ENCODE measurements at places on chromosomes 13 and 19. TPM values are rescaled to one million over a fixed set of nuclear protein-coding genes. Genes with fewer than 3 reads are reported as not detected.

- no peaks in the 10 kb centered on the region for H3K36me3 ChIP-seq
- H3K27ac ChIP-seq: no peak overlapping the region
- no peak for DNase-seq
- H3K4me3 ChIP-seq: no peak overlapping the region
Measured at GRCh38 chr13:73531014-73531413, 472.2 kb downstream of the KLF5 start.

TMEM238 gene
- 12.7 TPM for total RNA-seq

WASF3 gene
- total RNA-seq: 19.3 TPM

DNA sequence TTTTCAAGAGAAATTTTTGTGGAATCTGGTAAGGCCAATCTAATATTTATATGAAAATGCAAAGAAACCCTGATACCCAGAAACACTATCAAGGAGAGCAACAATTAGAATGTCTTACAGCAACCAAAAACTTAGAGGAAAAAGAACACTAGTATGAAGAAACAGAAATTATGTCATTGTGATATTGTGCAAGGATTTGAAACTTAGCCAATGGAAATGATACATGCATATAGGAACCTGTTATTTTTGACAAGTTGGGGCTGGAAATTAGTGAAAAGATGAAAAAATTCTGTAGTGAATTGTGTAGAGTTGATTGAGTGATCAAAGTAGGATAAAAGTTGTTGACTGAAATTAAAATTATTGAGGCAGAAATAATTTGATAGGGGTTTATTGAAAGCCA, 792.6 kb upstream of the SLITRK6 start:
- no peaks in the 10 kb centered on the region for H3K4me1 ChIP-seq
- no peak for DNase-seq
- no peaks in the 10 kb centered on the region for H3K36me3 ChIP-seq
- no peak overlapping the region for H3K4me3 ChIP-seq

GRCh38 chr13:83878691-83879430, 3.4 kb downstream of the SLITRK1 start:
- DNase-seq: no peak
- H3K36me3 ChIP-seq: no peaks in the 10 kb centered on the region
- no peaks in the 10 kb centered on the region for H3K27me3 ChIP-seq
- H3K4me1 ChIP-seq: no peaks in the 10 kb centered on the region

BEST2 gene
- total RNA-seq: not detected

TGDS gene
- total RNA-seq: 21.2 TPM

DNA sequence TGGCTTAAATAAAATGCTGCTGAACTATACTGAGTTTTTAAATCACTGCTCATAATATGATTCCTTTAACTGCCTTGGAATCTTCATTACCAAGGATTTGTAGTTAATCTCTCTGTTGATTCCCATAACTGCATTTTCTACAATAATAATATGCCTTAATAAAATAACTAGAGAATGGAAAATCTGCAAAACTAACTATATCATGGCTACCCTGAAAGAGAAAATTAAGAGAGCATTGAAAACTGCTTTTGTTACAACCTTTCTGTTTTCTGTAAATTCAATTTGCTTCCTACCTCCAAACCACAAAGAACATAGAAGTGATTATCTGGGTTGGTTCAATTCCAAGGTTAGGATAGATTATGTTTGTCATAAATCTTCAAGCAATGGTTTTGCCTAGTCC, 202.8 kb upstream of the ATXN8OS start:
- H3K4me1 ChIP-seq: no peaks in the 10 kb centered on the region
- H3K4me3 ChIP-seq: no peak overlapping the region
- H3K36me3 ChIP-seq: no peaks in the 10 kb centered on the region
- no peak for DNase-seq

DNA sequence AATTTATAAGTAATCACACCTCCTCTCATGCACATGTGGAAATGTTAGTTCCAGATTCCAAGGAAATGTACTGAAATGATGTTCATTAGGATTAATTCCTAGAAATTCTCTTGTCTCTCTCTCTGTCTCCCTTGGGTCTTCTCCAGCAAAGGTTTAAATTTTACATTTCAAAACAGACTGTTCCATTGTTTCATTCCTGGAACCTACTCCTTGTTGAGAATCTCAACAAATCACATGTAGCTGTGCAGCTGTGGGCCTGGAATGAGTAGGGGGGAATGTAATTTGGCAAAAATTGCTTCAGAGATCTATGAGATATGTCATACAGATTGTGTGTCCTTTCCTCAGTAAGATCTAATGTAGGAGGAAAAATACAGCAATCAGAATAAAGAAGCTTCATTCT, 46.2 kb upstream of the RFXAP start:
- H3K36me3 ChIP-seq: no peaks in the 10 kb centered on the region
- no peaks in the 10 kb centered on the region for H3K4me1 ChIP-seq
- H3K27me3 ChIP-seq: no peaks in the 10 kb centered on the region
- no peak overlapping the region for H3K4me3 ChIP-seq
- no peak for DNase-seq
- H3K27ac ChIP-seq: no peak overlapping the region

CGB2 gene
- not detected for total RNA-seq

C13orf42 gene
- total RNA-seq: not detected

- no peak overlapping the region for H3K4me3 ChIP-seq
- no peaks in the 10 kb centered on the region for H3K27me3 ChIP-seq
- no peak for DNase-seq
- no peaks in the 10 kb centered on the region for H3K36me3 ChIP-seq
- no peak overlapping the region for H3K27ac ChIP-seq
- no peaks in the 10 kb centered on the region for H3K4me1 ChIP-seq
Measured at GRCh38 chr19:50796128-50796633, 6.0 kb downstream of the ACP4 start.

LGALS14 gene
- total RNA-seq: not detected

Measured in breast epithelium (tissue), 4 donors.